ENCODE measurements at places on chromosomes 1 and 21.

- no peak for DNase-seq
These were observed 466.5 kb downstream of the MATN1 start for GRCh38 chr1:30256911-30257310.

GRCh38 chr1:25117233-25117823 is 115.0 kb downstream of the SYF2 start:
- DNase-seq, result peak; percentile 69

DNA sequence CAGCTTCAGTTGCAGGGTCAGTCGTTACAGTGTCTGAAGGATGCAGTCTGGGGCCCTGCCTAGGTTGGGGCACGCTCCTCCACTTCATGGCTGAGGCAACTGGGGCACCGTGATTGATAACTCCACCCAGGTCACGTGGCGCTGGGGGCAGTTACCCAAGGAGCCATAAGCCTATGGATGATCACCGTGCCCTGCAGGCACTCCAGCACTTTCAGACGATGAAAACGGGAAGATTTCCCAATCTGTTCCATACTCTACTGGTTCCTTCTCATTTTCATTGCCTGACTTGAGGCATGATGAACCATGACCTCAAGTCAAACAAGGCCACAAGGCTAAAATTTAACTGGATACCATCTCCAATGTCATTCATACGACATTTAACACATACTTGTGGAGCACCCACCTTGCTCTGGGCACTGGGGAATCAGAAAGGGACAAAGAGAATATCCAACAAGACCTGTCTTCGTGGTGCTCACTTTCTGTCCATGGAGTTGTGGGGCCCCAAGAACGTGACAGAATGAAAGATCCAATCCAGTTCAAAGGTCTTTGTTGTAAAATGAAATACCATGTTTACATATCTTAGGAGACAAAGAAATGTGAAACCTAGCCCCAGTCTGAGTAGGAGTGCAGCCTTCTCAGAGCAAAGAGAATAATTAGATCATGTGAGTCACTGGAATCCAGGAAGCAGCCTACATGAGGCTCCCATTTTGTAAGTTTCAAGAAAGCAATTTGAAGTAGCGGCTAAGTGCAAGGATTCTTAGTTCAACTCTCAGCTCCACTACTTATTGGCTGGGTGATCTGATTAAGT is 39.4 kb upstream of the SPOCD1 start:
- DNase-seq, result no peak

DNA sequence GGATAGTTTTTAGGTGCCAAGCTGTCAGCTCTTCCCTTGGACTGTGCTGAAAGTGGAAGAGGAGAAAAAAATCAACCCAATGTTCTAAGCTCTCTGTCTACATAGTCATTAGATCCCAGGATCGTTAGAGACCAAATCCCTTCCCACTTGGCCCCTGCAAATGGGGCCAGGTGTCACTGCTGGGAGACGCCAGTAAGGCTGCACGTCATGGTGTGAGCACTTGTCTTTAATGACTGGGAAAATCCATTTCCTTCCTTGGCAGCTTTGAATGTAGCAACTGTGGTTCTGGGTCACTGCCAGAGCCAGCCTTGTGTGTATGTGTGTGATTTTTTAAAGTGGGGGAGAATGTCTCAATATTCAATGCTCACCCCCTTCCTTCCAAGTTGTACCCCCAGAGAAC is 59.9 kb downstream of the MAN1C1 start:
- no peak for DNase-seq

DNA sequence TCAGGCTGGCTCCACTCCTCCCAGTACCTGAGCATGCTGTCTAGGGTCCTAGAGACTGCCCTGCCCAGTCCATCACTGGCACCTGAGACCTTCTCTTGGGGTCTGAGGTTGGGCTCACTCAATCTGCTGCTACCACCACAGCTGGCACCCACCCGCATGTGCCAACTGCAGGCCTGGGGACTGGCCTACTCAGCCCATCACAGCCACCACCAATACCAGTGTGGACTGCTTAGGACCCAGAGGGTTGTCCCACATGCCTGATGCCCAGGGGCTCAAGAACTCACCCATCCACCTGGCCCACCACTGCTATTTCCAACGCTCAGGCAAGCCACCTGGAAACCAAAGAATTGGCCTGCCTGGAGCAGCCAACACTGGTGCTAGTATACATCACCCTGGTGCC is 63.5 kb downstream of the CYP4B1 start:
- DNase-seq, result no peak
